ENCODE measurements at places on chromosomes 11 and 22.
A peak's percentile ranks its signal among the peaks of the same experiment; 100 is the strongest.

DNA sequence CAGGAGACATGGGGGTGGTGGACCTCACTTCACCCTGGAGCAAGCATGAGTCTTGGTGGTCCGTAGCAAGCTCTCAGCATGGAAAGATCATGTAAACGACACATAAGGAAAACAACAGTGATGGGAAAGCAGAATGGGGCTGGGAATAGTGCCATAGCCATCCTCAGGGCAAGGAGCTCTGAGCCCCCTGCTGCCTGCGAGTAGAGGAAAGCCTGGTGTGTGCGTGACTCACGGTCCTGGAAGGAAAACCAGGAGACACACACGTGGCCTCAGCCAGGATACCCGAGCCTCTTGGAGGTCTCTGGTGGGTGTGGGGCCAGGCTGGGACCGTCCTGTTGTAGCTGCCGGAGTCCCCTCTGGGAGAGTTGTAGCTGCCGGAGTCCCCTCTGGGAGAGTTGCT, 12.4 kb downstream of the SHANK3 start:
- peak; percentile 76 for DNase-seq

GRCh38 chr11:46290011-46290410, 12.5 kb downstream of the CREB3L1 start:
- no peak for DNase-seq

DNA sequence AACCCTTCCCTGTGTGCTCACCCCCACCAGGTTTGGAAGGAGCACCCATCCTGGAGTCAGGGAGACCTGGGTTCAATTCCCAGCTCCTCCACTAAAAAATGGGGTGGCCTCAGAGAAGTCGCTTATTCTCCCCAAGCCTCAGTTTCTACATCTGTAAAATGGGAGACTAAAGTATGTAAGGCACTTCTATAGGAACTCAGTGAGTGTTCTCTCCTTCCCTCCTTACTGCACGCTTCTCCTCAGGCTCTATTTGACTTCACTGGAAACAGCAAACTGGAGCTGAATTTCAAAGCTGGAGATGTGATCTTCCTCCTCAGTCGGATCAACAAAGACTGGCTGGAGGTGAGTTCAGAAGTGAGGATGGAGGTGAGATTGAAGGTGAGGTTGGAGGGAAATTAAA, 11.3 kb downstream of the NCF4 start:
- DNase-seq = no peak

GRCh38 chr11:69241075-69241740, 52.7 kb upstream of the MYEOV start:
- DNase-seq = no peak

- DNase-seq = peak; percentile 53
Observed at GRCh38 chr11:76075716-76076115, 130.6 kb downstream of the WNT11 start.
